ENCODE measurements at places on chromosomes 6 and 20.

GRCh38 chr6:145977881-145978280 is 13.7 kb upstream of the SHPRH start:
- DNase-seq = no peak

DNA sequence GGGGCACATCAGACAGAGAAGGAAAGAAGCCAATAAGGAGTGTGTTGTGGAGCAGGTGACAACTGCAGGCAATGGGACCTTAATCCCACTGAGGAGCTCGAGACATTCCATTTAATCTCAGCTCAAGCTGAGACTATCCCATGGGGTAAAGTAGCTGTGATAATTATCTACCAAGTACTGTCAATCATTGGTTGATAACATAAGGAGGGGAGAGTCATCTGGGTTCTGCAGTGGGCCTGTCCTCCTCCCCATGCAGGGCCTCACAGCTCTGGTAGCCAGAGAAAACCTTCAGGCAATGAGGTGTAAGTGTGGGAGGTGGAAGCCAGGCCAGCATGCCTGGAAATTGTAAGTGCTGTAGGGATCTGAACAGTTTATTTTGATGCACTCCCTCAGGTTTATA is 375.0 kb upstream of the ARID1B start:
- no peak for DNase-seq

GRCh38 chr6:113050010-113050858 is 703.1 kb downstream of the RFPL4B start:
- no peak for DNase-seq

DNA sequence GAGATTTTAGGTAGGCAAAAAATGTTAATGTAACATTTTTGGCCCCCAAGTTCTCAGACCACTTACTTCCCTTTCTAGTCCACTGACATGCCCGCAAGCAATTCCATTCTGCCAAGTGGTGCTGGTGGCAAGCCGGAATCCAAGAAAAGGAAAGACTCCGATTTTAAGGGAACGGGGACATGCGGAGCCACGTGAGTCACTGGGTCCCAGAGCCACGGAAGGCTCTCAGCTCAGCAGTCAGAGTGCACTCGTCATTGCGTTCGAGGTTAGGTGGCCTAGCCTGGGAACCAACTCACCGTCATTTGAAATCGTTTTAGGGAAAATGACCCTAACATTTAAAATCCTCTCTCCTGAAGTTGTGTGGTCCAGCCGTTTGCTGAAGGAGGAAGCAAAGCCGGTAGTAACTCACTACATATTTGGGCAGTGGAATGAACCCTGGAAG is 711 bp upstream of the SIRT5 start:
- DNase-seq = peak; percentile 7

- peak; percentile 48 for DNase-seq
These were observed 978 bp downstream of the HLA-A start for GRCh38 chr6:29943053-29943966.

DNA sequence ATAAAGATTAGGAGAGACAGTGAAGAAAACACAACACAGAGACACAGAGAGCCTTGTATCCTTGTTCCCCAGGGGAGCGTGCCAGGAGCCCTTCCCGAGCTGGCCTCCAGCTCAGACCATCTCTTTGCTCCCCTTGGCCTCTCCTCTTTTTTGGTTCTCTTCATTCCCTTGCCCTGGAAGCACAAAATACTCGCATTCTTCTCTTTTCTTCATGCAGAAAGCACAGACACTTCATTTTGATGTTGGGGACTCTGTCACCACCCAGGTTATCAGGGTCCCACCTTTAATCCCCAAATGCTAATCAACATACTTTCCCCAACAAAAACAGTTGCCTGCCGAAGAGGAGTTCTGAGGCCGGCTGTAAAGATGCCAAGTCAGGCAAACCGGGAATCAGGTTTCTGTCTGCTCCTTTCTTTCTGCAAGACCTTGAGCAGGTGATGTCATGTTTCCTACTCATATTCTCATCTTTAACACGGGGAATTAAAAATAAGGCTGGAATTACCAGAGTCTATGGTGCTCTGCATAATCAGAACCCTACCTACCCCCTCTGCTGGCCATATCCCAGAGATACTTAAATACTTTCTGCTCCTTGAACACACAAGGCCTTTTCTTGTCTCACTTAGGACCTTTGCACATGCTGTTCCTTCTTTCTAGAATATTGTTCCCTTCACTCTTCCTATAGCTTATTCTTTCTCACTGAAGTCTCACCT is 21.7 kb downstream of the TGM6 start:
- DNase-seq = no peak

DNA sequence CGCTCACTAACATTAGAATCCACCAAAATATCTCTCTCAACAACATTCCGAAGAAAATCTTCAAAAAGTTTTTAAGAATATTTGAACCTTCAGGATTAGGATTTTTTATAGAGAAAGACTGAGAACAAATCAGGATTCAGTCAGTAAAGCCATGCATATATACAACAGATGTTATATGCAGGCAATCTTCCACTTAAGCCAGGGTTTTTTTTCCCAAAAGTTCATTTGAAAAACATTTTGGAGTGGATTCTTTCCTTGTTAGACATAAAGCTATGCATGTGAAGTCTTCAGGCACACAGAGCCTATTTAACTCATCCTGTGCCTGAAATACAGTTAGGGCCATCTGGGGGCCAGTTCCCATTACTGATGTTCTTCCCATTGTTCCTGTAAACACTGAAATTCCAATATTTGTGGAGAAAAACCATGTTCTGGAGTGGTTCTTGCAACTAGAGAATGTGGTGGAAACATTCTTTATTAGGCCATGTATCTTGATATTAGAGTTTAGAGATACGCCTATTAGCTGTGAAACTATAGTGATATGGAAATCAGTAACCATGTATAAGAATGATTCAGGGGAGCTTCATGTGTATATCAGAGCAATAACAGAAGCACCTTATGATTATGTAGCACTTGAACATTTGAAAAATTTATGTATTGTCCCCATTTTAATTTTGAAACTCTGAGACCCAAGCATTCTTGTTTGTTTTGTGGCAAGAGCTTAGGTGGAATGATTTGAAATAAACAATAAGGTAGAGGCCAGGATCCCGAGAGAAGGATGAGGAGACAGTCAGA is 61.7 kb downstream of the PLEKHG1 start:
- DNase-seq = no peak

GRCh38 chr6:140912686-140913085 is 1220.0 kb upstream of the GJE1 start:
- no peak for DNase-seq

DNA sequence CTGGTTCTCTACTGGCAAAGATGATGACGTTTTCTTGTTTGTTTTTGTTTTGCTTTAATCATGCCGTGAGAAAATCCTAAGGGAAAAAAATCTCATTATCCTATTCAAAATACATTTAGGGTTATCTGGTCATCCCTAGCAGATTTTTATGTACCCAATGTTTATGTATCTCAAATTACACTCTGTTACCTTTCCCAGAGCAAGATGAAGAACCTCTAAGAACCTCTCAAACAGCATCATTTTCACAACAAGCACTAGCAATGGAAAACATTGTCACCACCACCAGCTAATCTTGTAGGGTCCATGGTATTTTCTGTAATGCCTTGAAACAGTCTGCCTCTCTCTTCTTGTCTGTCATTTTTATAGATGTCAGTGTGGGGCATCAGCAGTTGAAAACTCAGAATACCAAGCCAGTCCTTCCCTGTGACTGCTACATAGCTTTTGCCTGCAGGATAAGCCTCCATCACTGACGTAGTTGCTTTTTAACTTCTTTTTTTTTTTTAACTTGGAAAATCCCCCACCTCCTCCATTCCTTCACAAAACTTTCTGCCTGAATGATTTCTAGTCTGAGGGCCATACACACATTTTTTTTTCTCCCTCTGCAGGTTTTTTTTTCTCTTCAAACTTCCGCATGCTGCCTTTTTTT is 2.4 kb upstream of the SNAP25 start:
- DNase-seq = no peak

GRCh38 chr6:100622907-100623692 is 158.4 kb upstream of the SIM1 start:
- DNase-seq = no peak

DNA sequence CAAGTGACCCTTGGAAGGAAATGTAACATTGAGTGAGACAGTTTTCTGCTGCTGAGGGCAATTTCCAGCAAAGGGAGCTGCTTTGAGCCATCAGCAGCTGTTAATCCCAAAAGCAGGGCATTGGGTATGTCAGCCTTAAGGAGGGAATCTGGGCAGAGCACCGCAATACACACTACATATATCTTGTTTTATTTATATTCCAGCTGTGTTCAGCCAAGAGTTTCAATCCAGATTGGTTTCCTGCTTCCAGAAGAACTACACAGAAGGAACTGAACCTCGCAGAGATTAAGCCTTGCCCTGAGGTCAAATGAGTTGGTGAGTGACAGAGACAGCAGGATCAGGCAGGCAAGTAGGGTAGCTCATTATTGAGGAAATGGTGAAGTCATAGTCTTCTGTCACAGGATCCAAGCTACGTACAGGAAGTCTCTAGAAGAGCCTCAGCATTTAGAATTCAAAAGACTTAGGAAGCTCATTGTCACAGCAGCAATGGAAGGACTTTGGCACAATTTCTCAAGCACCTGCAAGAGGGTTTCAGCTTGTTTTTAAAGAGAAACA is 109.9 kb upstream of the HEY2 start:
- no peak for DNase-seq

DNA sequence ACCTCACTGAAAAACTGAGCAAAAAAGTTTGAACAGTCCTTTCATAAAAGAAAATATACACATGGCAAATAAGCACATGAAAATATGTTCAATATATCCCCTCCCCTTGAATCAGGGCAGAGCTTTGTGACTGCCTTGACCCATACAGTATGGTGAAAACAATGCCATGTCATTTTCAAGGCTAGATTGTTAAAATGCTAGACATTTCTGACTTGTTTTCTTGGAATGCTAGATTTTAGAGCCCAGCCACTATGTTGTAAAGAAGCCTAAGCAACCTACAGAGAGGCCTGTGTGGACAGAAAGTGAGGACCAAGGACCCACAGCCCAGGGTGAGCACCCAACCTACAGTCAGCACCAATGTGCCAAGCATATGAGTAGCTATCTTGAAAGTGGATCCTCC is 17.1 kb upstream of the ASF1A start:
- no peak for DNase-seq

DNA sequence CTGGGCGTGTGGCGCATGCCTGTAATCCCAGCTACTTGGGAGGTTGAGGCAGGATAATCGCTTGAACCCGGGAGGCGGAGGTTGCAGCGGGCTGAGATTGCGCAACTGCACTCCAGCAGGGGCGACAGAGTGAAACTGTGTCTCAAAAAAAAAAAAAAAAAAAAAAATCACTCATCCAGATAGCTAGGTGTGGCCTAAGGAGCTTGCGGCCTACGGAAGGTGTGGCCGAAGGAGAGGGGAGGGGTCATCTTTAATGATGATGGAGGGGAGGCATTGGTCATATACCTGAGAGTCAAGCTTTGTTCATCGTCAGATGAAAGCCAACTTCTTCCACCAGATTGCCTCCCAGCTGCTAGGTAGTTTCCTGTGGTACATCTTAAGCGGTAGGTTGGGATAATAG is 801 bp upstream of the PPARD start:
- DNase-seq = no peak

DNA sequence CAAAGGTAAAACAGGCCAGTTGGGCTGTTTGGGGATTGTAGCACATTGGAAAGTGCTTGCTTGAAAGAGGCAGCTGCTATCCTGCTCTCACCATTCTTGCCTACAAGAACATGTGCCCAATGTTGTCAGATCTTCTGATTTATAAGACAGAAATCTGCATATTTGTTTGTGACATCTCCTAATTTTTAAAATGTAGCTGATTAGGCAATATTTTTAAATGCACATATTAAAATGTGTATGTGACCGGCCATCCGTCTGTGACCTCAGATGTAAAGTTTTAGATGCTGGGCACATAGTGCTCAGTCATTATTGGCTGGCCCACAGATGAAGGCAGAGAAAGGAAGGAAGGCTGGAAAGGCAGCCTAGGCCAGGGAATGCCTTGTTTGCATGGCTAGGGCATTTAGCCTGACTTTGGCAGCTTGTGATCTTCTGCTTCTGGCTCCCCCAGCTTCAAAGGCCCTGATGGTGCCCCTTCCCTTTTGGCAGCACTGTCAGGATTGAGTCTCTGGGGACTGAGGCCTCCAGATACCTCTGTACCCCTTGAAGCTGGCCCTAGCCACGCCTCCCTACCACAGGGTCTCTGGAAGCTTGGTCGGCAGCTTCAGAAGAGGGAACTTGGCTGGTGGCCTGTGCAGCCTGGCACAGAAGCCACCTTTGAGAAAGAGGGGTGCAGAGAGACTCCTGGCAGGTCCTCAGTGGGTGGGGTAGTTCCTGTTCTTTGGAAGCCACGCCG is 6.4 kb downstream of the SNPH start:
- DNase-seq = no peak

- no peak for DNase-seq
These were observed 29.3 kb upstream of the TBC1D7 start for GRCh38 chr6:13357551-13358075.
